ENCODE measurements at places on chromosomes 11 and 22.

DNA sequence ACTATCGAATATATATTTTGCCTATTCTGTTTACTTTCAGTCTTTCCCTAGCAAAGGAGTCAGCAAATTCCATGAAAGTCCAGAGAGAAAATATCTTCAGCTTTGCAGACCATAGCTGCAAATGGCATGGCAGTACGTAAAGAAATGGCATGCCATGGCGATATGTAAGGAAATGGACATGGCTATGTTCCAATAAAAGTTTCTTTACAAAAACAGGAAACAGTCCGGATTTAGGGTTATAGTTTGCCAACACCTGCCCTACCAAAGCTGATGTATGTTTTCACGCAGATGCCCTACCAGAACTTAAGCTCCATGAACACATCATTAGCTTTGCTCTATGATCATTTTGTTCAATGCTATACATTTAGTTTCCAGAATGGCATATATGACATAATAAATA lies 19.5 kb downstream of the KIAA0930 start:
- no peak for DNase-seq

GRCh38 chr11:67353317-67354074 lies at the start of gene POLD4:
Gene POLD4 (minus strand): TSS chr11:67353546. CDS start chr11:67353399, 147 bp downstream.
- peak; percentile 95 for DNase-seq

DNA sequence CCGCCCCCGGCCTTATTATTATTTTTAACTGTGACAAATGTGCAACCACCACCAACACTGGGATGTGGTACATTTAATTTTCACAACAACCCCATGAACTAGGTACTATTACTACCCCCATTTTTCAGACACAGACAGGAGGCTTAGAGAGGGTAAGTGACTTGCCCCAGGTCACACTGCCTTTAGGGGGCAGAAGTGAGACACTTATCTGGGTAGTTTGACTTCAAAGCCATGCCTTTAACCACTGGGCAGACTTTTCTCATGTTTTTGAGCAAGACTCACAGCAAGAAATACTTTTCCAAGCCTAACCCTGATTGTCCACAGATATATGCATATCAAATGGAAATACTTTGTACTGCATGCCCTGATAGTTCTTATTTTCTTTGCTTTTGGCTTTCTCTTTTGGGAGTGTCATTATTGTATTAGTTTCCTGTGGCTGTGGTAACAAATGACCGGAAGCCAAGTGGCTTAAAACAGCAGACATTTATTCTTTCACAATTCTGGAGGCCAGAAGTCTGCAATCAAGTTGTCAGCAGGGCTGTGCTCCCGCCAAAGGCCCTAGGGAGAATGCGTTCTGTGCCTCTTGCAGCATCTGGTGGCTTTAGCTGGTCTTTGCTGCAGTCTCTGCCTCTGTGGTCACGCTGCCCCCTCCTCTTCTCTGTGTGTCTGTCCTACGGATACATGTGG lies 110.8 kb downstream of the GRIK4 start:
- no peak for DNase-seq

DNA sequence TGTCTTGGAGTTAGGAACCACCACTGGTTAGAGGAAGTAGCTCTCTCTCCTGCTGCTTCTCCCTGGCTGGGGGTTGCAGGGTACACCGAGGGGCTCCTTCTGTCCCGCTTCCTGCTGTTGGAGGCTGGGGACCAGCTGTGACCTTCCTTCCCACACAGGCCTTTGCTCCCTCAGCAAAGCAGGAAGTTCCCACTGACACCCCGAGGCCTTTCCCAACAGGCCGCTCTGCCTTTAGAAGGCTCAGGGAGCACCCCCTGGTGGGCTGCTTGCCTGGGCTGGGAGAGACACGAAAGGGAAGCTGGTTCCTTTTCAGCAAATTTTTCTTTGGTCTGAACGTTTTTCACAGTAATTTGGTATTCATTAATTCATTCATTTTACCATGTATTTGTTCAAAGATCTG lies 527.9 kb upstream of the B3GAT1 start:
- DNase-seq, result no peak

GRCh38 chr22:26624803-26625202 lies 3.0 kb downstream of the CRYBA4 start:
- DNase-seq, result no peak

DNA sequence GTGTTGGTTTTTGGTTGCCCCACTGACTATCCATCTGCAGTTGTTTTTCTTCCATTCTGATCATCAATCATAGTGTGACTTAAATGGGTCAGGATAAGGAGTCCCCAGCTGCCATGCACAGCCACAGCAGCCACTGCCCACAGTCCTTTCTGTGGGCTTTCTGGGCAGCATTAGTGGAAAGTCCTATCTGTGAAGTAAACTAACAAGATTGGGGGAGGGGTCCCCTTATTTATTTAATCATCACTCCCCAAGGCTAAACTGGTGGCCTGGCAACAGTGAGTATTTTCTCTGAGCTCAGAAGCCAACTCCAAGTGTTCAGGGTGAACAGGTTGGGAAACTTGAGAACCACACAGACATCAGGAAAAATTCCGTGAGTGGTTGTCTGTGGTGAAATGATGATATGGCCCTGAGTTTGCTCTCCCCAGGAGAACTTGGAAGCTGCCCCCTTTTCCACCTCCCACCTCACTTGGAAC lies 145.0 kb downstream of the CCDC34 start:
- no peak for DNase-seq

DNA sequence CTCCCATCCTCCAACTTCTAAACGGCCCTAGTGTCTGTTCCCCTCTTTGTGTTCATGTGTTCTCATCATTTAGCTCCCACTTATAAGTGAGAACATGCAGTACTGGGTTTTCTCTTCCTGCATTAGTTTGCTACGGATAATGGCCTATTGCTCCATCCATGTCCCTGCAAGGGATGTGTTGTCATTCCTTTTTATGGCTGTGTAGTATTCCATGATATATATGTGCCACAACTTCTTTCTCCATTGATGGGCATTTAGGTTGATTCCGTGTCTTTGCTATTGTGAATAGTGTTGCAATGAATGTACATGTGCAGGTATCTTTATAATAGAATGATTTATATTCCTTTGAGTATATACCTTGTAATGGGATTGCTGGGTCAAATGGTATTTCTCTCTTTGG lies 5.6 kb upstream of the SMIM38 start:
- DNase-seq, result no peak

- DNase-seq, result no peak
Observed at GRCh38 chr11:93845181-93846092, 5.0 kb downstream of the VSTM5 start.

DNA sequence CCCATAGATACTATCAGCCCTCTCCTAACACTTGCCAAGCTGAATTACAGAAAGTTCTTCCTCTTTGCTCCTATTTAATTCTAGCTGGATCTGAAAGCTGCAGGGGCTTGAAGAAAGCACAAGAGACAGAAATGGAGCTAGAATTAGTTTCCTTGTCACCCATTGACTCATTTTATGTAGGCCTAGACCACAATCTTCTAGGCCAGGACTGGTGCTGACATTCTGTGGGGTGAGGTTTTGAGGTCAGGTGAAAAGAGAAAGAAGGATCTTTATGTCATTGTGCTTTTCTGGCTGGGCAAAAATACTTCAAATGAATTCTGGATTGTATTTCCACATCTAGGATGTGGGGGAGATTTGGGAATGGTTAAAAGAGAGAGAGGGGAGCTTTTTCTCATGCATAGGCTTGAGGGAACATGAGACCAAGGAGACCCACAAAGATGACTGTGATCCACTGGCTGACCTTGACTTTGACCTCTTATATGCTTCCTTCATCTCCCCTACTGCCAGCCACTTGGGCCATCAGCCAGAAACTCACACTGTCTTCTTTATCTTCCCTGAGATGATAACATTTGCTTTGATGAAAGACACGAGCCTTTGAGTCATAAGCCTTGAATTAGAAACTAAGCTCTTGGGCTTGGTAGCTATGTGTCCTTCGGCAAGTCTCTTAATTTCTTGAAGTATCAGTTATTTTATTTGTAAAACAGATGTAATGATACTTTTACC lies 274.9 kb upstream of the CADM1 start:
- DNase-seq, result no peak

DNA sequence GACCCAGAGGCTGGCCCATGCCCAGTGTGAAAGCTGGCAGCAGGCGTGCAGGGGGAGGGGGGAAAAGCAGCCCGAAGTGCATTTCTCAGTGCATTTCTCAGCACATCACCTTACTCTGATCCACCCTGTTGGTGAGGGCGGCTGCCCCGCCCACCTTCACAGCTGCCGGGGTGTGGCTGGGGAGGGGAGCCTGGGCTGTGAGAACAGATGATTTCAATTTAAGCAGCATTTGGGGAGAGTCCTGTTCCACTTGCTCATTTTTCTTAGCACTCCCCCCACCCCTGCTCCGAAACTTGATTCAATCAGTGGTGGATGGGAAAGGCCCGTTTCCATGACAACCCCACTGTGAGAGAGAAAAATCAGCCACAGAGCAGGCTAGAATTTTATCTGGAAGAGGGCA lies 84.8 kb downstream of the SNX19 start:
- no peak for DNase-seq

- no peak for DNase-seq
Observed at GRCh38 chr11:115221461-115222069, 282.6 kb downstream of the CADM1 start.

GRCh38 chr22:24185501-24186351 lies 4.4 kb downstream of the SUSD2 start:
- no peak for DNase-seq

DNA sequence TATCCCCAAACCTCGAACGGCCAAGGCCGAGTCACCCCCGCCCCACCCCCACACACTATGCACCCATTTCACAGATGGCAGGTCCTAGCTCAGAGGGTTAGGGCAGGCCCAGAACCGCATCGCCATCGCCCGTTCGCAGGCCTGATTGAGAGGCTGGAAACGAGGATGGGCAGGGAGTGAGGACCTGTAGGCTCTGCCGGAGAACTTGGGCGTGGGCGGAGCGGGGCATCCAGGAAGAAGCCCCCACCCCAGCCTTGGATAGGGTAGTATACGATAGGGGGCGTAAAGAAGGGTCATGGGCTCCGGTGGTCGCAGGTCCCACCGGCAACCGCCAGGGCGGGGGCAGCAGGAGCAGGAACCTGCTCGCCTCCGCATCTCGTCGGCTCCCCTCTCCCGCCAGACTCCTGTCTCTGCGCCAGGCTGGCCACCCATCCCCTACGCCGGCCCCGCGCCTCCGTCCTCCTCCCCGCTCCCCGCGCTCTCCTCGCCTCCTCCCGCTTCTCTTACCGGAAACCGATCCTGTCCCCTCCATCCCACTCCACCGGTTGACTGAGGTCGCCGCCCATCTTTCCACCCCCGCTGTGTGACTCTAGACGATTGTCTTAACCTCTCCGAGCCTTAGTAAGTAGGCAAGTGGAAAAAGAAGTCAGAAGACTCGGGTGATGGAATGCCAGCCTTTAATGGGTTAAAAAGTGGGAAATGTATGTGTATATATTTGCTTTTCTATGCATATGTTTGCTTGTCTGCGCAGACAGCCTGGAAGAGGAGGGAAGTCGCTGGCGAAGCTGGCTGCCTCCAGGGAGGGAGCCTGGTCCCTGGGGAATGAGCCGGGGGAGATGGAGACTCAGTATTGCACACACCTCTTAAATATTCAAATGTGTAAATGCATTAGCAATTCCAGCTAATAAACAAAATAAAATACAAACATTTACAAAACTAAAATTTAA lies 52.8 kb downstream of the CYTH4 start:
- DNase-seq, result no peak

DNA sequence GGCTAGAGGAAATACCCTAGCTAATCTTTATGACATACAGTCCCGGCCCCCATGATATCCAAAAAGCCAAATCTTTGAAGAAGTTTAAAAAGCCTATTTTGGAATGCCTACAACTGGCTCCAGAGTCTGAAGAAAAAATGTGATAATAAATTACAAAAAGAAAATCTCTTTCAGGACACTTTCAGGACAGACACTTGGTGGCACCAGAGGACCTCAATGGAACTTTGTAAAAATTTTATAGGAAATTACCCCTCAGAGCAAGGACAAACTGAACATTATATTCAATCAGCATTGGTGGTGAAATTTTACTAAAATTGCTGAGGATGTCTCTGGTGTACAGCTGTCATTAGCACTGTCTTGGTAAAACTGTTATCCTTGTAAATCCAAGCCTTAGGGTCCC lies 81.0 kb downstream of the CCDC73 start:
- DNase-seq, result no peak

- DNase-seq, result no peak
Observed at GRCh38 chr11:6219359-6219758, 14.0 kb downstream of the C11orf42 start.

DNA sequence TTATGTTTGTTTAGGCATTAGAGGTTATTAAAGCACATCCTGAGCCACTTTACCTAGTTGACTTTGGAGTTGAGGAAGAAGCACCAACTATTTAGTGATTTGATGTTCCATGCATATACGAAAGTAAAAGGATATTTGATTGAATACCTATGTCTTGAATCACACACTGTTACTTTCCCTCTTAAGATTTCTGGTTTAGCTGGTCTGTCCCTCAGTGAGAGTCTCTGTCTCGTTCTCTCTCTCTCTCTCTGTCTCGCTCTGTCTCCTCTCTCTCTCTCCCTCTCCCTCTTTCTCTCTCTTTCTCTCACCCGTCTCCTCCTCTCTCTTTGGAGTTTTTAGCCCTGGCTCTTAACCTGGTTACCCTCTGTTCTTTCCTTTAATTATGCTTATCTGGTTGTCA lies 11.0 kb downstream of the CTNND1 start:
- DNase-seq, result no peak

- DNase-seq, result no peak
Observed at GRCh38 chr11:44305470-44306051, 4.4 kb downstream of the ALX4 start.

DNA sequence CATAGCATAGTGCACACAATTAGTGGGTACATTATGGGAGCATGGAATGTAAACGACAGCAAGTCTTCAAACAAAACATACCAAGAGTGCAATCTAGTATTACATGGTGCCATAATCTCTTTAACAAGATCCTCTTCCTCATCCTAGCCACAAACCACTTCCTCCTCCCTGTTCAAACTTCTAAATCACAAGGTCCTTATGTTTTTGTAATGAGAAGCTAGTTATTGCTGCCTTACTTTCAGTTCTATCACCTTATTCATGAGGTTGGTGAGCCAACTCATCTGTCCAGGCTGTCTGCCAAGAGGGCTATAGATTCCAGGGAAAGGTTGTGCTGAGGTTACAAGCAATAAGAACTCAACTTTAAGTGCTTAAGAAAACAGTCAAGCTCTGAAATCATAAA lies 195.4 kb upstream of the ARHGAP20 start:
- no peak for DNase-seq

- peak; percentile 9 for DNase-seq
Observed at GRCh38 chr11:102495161-102496042, 35.1 kb downstream of the MMP7 start.

GRCh38 chr11:41458154-41458553 lies 1.3 kb downstream of the LRRC4C start:
- DNase-seq, result no peak

DNA sequence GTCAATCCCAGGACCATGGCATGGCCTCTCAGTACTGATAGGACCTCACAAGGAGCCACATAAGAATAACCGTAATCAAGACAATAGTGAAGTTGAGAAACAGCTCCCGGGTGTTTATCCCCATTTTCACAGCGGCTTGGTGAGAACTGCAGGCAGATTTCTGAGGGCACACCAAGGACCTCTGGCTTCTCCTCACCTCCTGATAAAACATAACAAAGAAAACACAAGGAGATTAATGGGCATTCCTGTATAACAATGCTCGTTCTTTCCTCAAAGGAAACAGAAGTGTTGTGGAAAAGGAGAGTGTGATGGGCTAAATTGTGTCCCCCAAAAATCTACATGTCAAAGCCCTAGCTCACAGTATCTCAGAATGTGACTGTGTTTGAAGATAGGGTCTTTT lies 4.0 kb downstream of the SLN start:
- DNase-seq, result no peak

GRCh38 chr11:32562839-32563599 lies 20.6 kb upstream of the EIF3M start:
- no peak for DNase-seq

GRCh38 chr22:44822534-44822933 lies 70.2 kb downstream of the ARHGAP8 start:
- no peak for DNase-seq

All from activated T-cell treated with anti-CD3 and anti-CD28 coated beads for 1 hour (primary cell).